ENCODE measurements at places on chromosomes 13 and 19.

DNA sequence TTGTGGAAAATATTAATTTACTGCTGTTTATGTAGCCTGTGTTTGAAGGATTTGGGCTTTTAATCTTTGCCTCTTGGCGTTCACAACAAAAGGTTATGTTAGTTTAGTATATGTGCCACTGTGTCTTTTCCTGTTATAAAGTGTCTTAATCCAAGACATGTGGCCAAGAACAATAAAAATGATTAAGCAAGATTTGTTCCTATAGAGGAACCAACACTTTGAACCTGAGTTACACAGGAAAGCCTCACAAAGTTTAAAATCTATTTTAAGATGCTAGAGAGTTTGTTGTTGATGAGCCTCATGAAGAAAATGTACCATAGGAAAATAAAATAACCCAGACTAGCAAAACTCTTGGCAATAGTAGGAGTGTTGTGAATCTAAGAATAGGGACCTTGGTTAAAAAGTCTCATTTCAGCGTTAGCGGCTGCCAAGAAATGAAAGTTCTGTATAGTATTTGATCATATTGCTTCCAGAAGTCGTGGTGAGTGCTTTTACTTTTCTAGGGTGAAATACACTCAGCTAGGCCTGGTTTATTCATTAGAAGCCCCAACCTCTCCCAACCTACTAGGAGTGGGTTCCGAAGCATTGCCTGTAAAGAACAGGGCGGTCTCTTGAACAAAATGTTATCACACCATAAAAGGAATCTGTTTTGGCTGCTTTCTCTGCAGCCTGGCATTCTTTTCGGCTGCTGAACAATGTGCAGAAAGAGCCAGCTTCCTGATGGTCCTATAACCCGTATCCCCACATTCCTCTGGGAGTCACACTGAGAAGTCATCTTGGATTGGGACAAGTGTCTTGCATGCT, 102.6 kb downstream of the LRCH1 start:
- DNase-seq = peak; percentile 67

DNA sequence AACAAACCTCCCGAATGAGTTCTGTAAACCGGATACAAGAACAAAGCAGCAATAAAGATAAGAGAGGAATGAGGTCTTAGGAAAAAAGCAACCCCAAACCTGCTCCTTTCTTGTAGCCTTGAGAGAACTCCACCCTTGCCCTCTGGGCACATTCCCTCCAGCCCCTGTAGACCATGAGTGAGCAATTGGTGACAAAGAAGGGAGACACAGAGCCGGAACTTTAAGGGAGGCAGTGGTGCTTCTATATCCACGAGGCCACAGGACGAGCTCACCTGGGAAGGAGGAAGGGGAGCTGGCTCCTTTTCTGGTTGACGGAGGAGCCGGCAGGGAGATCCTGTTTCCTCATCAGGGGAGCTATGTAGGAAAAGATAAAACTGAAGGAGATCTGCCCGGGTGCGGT, 13.0 kb downstream of the BRME1 start:
- DNase-seq = no peak

- DNase-seq = no peak
Measured at GRCh38 chr19:51000981-51001380, 423 bp downstream of the KLK8 start.

GRCh38 chr19:13964776-13965175, 12.5 kb downstream of the DCAF15 start:
- DNase-seq = no peak

GRCh38 chr13:35293579-35294226, 182.8 kb downstream of the MAB21L1 start:
- DNase-seq = no peak

GRCh38 chr19:3710265-3710812, 2.2 kb downstream of the TJP3 start:
- peak; percentile 38 for DNase-seq

- no peak for DNase-seq
Measured at GRCh38 chr19:2214251-2214650, 21.9 kb downstream of the PLEKHJ1 start.

DNA sequence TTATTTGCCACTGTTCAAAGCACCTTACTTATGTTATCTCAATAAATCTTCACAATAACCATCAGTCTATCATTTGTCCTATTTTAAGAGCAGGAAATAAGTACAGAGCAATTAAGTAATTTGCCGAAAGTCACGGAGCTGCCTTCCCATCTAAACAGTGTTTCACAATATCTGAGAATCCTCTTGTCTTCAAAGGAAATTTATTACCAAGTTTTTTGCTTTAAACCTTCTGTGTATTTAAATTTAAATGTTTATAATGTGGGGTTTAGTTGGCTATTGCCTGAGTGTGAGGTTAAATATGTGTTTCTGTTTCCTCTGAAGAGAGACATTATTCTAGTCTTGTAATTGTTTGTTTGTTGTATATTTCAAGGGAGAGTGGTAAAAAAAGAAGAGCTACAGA, 633.1 kb downstream of the EFNB2 start:
- DNase-seq = no peak

DNA sequence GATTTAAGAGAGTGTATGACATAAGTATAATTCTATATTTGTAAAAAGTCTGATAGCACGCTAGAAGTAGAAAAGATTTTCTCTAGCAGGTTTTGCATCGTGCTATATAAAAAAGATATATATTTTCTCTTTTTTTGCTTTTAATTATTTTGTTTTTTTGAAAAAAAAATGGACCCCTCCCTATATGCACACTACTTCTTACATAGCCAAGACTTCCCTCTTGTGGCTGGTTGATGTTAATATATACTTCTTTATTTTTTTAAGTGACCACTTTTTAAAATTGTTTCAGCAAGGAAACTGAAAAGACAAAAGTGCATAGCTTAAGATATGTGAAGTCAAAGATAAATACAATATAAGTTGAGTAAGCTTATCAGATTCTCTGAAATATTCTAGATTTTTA, 1202.8 kb downstream of the DIAPH3 start:
- DNase-seq = peak; percentile 44

Data from fibroblast of pulmonary artery (primary cell).